Retinal pigment epithelial cell (primary cell): ENCODE measurements at places on chromosomes 3 and 15.

DNA sequence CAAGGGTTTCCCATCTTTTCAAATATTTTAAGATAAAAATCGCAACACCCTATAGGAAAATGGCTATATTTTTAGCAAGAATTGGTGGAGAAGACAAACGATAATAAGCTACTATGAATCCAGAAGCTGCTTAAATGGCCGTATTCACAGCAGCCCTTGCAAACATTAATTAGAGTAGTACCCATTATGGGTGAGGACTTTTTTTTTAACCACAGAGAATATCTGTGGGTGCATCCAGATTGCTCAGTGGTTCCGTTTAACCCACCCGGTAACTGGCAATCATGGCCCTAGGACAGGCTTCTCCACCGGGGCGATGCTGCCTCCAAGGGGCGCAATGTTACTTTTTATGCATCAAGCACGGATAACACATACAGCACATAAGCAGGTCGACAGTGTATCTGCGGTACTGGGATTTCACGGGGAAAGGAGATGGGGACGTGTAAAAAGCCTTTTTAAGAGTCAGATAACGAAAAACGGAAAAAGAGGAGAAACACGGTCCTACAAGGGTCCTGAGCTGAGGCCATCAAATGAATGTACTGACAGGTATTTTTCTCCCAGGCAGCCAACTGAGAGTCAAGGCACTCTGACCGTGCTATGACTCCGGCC lies 968 bp upstream of the TMEM266 start:
- no peak for DNase-seq

- DNase-seq, result no peak
These were observed 275.2 kb upstream of the MEIS2 start for GRCh38 chr15:37375519-37375918.

DNA sequence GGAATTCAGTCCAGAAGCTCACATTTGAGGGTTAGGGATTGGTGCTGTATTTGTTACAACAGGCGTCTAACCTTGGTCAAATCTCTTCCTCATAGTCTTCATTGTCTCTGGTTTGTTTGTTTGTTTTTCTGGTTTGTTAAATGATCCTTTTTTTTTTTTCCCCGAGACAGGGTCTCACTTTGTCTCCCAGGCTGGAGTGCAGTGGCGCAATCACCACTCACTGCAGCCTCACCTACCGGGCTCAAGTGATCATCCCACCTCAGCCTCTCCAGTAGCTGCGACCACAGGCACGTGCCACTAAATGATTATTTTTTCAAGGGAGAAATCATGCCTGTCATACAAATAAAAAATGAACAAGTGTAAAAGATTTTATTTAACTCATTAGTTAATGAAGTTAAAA lies 14.3 kb upstream of the ADPGK start:
- DNase-seq, result no peak

DNA sequence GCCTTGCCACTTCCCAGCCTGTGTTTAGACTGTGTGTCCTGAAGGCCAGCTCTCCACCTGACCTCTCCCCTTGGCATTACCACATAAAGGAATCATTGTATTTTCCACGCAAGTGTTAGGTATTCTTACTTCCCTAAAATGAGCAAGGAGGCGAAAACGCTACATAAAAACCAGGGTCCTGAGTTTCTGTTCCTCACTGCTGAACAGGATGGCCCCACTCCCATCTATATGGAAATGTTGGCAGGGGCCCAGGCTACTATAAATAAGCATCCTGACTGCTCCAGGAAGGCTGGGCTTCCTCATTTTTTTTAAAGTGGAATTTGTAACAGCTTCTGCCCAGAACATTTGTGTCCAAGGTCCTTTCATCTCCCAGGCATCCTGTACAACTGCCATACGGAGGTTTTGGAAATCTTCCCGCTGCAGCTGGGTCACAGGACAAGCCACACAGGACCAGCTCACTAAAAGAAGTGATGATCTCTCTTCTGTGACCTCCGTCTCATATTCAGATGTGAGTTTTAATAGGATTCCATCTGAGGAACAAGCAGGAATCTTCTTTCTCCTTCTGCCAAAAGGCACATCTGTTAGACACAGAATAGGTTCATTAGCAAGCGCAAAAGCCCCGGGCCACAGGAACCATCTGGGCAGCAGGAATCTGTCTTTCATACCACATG lies 56.4 kb upstream of the LIMD1 start:
- no peak for DNase-seq

GRCh38 chr15:66251790-66252684 lies 1.5 kb downstream of the MEGF11 start:
- DNase-seq, result no peak

DNA sequence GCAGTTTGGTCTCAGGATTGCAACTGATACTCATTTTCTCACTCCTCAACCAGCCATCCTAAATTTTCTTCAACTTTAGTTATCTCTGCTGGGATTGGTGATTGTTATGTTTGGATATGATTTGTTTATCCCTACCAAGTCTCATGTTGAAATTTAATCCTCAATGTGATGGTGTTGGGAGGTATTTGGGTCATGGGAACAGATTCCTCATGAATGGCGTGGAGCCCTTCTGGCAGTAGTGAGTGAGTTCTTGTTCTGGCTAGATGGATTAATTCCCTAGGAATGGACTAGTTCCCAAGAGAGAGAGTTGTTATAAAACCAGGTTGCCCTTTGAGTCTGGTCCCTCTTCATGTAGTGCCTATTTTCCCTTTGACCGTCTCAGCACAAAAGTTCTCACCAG lies 399.9 kb downstream of the SQOR start:
- no peak for DNase-seq

DNA sequence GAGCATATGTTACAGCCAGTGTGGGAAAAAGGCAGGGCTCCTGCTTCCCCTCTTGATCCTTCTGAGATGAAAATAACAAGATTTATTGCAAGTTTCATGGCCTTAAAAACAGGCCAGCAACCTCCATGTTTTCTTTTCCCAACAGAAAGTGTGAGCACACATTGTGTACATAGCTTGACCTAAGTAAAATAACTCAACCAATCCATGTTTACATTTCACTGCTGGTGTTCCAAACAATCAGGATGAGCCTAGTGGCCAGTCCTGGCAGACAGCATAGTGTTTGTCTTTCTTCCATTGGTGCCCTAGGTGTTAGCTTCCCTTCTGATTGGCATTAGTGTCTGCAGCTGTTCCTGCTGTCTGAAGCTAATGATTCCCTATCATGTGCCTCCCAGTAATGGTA lies 847.7 kb downstream of the EPHA3 start:
- no peak for DNase-seq

DNA sequence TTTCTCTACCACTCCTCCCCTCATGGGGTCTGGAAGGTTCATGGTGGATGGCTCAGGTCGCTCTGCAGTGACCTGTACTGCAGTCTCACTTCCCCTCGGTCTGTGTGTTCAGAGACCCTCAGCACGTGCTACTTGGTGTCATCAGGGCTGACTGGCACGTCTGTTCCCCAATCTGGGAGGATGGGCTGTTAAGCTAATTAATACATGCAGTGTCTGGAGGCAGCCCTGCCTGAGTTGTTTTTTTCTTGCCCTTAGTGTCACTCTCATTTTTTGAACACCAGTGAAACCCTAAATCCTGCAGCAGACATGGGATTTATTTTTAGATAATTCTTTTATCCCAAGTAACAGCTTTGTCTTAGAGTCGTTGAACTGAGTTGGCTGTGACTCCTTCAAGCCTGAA lies 64.6 kb downstream of the ARNT2 start:
- no peak for DNase-seq

DNA sequence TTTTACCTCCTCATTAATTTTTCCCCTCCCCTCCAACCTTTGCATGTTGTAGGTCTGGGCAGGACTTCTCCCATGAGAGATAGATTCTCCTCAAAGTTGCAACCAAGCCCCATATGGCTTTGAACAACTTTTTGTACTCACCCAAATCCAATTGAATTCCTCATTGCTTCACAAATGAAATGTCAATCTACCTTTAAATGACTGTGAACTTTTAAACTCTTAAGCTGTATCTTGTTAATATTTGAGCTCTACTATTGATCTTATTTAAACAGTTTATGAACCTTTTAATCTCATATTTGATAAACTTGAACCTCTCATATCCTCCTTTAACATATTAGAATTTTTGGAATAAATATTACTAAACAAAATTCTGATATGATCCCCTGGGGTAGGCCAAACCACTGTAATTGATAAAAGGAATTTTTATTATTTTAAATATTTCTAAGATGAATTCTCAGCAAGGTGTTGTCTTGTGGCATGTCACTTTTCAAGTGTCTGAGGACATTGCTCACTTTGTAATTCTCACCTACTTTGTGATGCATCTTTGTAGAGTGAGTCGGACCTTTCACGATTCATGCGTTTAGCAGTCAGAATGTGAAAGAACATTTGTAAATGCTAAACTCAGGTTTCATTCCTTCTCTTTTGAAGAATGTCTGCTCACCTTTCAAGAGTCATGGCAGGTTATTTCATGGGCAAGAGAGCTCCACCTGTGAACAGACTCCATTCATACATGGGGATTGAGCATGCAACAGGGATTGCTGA lies 23.4 kb upstream of the GREM1 start:
- no peak for DNase-seq

DNA sequence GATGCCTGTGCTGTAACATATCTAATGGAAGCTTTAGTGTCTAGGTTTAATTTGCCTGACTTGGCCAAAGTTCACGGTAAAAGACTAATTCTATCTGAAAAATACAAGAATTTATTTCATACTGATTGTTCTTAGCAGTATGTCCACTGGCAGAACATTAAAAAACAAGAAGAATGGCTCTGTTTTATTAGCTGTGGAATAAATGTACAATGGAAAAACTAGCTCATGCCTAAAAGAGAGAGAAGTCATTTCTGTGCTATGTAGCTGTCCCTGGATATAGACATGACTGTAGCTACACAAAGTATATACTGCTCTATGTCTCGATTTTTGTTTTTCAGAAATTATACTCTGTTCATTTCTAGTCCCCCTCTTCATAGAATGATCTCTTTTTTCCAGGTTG lies 13.9 kb upstream of the VGLL3 start:
- no peak for DNase-seq

GRCh38 chr3:24953060-24953771 lies 458.6 kb upstream of the THRB start:
- DNase-seq, result no peak
